IPS-NIHi11 (cell line): ENCODE measurements at places on chromosomes 5 and 9.
A peak's percentile ranks its signal among the peaks of the same experiment; 100 is the strongest.

DNA sequence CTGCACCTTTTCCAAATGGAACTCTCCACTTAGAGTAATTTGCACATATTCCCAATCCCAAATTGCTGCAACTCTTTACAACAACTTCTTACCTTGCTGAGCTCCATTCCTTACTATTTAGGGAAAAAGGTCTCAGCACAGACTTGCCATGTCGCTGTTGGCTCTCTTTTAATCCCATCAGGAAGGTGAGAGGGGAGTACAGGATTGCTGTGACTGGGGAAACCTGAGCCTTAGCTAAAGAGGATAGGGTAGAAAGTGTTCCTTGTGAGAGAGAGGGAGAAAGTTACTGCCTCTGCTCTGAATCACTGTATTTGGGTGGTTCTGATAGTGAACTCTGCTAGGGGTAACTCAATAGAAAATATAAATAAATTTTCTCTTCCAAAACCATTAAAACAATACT, 43.7 kb upstream of the GABRA1 start:
- peak; percentile 3 for DNase-seq

DNA sequence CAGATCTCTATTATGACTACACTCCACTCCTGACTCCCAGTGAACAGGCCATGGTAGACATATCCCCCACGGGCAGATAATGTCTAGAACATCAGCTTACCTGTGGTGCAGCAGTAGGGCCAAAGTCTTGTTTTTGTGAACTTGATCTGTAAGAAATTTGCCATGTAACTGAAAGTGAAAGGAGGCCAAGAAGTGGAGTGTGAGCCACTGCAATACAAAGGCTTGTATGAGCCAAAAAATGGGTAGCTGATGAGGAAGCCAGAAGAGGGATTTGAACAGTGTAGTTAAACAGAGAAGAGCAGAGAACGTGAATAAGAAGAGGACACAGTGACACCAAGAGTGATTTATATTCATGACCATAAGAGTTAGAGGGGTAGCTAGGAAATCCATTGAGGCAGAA, 361.7 kb downstream of the DMRT2 start:
- no peak for DNase-seq

GRCh38 chr5:135027697-135028615, 6.1 kb downstream of the PITX1 start:
- no peak for DNase-seq

- no peak for DNase-seq
These were observed 373.3 kb upstream of the FAM174A start for GRCh38 chr5:100161868-100162267.

GRCh38 chr9:543478-543877, 298.0 kb upstream of the DMRT1 start:
- DNase-seq = no peak

DNA sequence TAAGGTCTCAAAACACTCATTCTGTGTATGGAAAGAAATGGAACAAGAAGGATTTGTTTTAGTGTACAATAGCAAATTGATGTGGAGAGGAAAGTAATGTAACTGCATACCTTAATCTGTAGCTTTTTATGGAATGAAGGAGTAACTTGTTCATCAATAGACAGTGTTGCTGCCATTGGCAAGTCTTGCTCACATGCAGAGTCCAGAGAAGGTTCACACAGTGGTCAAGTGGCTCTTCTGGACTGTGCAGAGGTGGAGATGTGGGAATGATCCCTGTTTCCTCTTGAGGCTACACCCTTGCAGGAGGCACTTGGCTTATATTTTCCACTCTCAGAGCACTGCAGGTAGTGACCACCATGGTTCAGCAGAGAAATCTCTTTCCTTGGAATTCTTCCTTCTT, 132.9 kb upstream of the ANKH start:
- DNase-seq = no peak

DNA sequence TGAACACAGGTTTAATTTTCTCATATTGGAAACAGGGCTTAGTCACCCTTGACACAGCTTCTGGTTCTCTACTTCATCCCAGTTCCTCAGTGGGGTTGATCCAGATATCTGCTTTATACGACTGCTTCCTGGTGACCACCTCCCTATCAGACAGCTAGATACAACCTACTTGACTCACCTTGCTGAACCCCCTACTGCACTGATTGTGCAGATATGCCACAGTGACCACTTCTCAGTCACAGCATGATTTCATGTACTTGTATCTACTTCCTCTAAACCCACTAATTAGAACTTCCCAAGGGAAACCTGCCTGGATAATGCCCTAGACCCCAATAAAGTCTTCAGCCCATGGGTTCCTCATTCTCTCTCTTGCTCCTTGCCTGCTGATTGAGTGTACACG, 18.4 kb upstream of the RFK start:
- no peak for DNase-seq

- DNase-seq = no peak
These were observed 12.4 kb downstream of the DNAJB5 start for GRCh38 chr9:35001803-35002502.

DNA sequence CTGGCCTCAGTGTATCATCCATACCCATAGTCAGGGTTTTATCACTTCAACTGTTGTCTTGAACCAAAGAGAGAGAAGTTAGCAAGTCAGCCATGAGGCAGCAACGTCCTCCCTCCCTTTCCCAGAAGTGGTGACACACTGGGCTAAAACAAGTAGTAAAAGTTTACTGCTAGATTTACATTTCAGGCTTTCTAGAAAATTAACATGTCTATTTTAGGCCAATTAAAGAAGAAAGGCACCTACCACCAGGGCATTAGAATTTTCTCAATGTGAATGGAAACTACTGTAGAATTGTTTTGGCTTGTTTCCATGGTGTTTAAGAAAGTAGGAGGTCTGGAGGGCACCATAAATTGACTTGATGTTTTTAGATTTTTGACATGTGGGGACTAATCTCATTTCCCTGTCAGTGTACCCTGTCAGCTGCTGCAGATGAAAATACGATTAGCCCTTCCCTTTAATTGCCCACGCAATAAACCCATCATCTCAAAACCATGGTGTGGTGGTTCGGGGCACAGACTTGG, 121.8 kb upstream of the ELL2 start:
- no peak for DNase-seq
